Type B pancreatic cell (in vitro differentiated cells): ENCODE measurements at places on chromosomes 13 and 19. TPM values are rescaled to one million over a fixed set of nuclear protein-coding genes. Genes with fewer than 3 reads are reported as not detected.

The LYPD4 gene
- not detected in 2 replicates for total RNA-seq

The KANK3 gene
- 1.6 and 3.1 TPM in 2 replicates for total RNA-seq

The CLEC17A gene
- total RNA-seq, result not detected in 2 replicates

The PCDH17 gene
- 12.1 and 16.6 TPM in 2 replicates for total RNA-seq

The CBY2 gene
- not detected in 2 replicates for total RNA-seq

The LRRC4B gene
- 0.38 and 21.7 TPM in 2 replicates for total RNA-seq

The ZNF829 gene
- total RNA-seq, result 3.6 and 3.7 TPM in 2 replicates

The NLRP11 gene
- not detected in 2 replicates for total RNA-seq

The HSD17B14 gene
- total RNA-seq, result 9.4 and 12.9 TPM in 2 replicates

The TMEM190 gene
- total RNA-seq, result 2.6 and 2.8 TPM in 2 replicates

DNA sequence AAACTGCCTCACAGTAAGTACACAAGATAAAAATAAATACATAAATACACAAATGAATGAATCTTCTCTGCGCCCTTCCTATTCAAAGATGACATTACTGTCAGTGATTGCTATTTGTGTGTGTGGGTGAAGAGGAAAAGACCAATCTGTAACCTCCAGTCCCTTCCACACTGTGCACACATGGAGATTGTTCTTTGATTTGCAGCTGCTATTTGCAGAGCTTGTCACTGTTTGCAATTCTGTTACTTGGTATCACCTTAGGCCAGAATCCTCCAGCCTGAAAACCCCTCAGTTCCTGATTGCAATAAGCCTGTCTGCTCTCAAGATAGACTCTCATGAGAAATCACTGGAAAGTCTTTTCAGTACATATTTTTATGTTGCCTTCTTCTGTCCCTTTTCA, 1314.9 kb downstream of the PCDH9 start:
- no peak overlapping the region for H3K27ac ChIP-seq
- H3K4me3 ChIP-seq, result no peak overlapping the region

DNA sequence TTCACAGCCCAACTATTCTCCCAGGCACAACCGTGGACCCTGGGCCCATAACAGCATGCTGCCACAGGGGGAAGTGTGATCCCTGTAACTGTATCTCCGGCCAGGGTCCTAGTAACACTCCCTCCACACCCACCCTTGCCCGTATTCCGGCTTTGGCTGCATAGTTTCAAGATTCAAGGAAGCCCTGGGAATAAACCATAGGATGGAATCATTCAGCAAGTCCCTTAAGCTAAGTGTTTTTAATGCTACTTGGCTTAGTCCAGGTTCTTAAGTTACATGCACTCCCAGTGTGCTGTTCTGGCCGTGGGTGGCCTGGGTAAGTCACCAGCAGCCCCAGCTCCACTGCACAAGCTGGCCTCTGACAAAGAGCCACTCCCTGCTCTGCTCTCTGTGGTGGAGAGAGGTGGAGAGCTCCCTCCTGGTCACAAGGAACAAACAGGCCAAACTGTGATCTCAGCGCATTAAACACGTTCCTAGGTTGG, 532.4 kb upstream of the SGCG start:
- H3K27me3 ChIP-seq, result no peaks in the 10 kb centered on the region
- peaks cover 14% of the 10 kb centered on the region for H3K4me1 ChIP-seq
- peak overlapping the region; percentile 39 for H3K27ac ChIP-seq
- no peak for DNase-seq
- no peak overlapping the region for H3K4me3 ChIP-seq

GRCh38 chr13:20715330-20715712, 11.8 kb downstream of the IL17D start:
- H3K27ac ChIP-seq, result no peak overlapping the region
- DNase-seq, result no peak
- H3K36me3 ChIP-seq, result no peaks in the 10 kb centered on the region
- H3K4me3 ChIP-seq, result no peak overlapping the region
- peaks cover 14% of the 10 kb centered on the region for H3K4me1 ChIP-seq
- H3K27me3 ChIP-seq, result peaks cover 15% of the 10 kb centered on the region

DNA sequence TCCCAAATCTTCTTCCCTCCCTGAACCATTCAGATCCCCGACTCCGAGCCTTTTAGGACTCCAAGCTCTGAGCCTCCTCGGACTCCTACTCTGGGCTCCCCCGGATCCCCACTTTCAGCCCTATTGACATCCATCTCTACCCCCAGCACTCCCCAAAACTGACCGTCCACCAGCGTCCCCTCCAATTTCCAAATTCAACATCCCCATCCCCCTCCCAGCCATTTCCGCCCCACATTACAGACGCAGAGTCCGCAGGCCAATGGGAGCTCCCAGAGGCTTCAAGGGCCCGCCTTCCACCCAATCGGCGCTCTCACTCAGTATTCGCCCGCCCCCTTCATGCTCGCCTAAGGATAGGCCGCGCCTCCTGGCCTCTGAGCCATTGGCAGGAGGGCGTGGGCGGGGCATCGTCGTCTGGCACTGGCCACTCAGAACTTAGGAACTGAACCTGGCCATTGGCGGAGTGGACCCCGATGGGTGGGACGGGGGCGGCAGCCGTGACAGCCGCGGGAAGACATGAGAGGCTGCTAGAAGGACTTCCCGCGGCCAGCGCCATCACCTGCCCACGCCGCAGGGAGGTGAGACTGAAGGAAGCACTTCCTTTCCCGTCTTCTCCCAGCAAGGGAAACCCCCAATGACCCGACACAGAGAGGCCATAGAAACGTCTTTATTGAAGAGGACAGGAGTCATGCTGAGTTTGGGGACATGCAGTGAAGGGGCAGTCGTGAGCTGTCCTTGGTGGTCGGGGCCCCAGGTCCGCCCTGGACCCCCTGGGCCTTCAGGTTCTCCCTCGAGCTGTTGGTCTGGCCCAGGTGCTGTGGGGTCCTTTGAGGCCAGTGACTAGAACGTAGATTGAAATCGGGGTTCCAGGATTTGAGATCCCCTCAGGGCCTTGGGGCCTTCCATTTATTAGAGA, at the start of gene ALKBH6:
Gene ALKBH6 (minus strand): TSS at position 202 of the 913 bp plus-strand sequence. CDS start 816 bp downstream, outside the sequence.
- peak within 1 kb of the TSS; percentile 92 for H3K27ac ChIP-seq
- H3K36me3 ChIP-seq, result peaks cover 4% of the 10 kb centered on the region
- peaks cover 24% of the 10 kb centered on the region for H3K4me1 ChIP-seq
- H3K27me3 ChIP-seq, result no peaks in the 10 kb centered on the region
- peak; percentile 98 for DNase-seq

DNA sequence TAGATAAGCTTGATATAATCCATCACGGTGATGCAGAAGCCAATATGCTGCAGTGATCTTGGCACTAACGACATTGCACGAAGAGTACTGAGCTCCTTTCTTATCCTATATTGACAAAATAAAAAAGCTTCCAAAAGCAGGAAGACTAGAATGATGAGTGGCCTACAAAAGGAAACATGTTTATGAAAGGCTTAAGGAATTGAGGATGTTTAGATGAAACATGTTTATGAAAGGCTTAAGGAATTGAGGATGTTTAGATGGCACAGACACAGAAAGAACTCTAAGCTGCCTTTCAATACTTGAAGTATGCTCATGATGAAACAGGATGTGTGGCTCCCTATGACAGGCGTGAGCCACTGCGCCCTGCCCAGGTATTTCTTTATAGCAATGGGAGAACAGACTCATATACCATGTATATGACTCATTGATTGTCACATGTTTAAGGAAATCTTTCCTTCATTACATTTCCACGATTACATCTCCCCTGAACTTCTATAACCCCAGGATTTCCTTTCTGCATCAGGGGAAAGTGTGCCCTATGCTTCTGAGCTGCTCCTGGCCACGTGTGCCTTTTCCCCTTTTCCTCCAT, 690.8 kb upstream of the ARGLU1 start:
- peaks cover 10% of the 10 kb centered on the region for H3K27me3 ChIP-seq
- no peaks in the 10 kb centered on the region for H3K36me3 ChIP-seq
- H3K27ac ChIP-seq, result peak overlapping the region; percentile 49

DNA sequence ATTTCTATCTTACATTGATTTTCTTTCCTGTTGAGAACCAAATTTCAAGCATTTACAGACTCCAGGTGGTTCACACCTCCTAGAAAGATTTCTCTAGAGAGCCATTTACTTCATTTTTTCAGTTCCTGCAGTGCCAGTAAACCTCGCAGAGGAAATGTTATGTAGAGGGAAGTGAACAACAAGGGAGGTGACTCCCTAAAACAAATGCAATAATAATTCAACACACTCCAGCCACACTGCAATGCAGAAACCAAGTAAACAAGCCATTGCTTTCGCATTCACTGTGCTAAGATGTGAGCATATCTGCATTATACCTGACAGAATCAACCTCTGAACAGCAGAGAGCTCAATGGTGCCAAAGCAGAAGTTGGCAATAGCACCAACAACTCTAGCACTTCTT, 215.1 kb downstream of the RBM26 start:
- no peak overlapping the region for H3K4me3 ChIP-seq
- no peaks in the 10 kb centered on the region for H3K4me1 ChIP-seq
- H3K36me3 ChIP-seq, result no peaks in the 10 kb centered on the region
- no peak overlapping the region for H3K27ac ChIP-seq
- H3K27me3 ChIP-seq, result peaks cover 4% of the 10 kb centered on the region

DNA sequence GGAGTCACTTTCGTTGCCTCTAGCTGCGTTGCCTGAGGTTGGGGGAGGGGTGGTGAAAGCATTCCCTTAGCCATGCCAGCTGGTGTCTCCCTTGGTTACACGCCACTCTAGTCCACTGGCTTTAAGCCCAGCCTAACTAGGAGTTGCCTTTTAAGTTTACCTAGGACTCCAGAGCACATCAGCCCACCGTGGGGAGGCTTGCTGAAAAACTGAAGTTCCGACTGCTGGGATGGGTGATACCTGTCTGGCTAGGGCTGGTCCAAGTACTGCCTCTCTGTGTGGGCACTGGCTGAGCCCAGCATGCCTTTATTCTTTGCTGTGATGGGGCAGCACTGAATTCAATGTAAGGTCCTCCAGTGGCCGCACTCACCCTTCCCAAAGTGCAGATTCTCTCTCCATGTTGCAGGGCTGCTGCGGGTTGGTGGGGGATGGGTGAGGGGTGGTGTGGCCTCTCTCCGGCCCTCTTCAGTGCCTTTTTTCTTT, 11.8 kb upstream of the CEACAM1 start:
- DNase-seq, result peak; percentile 45
- H3K36me3 ChIP-seq, result no peaks in the 10 kb centered on the region
- H3K27me3 ChIP-seq, result no peaks in the 10 kb centered on the region
- H3K4me1 ChIP-seq, result no peaks in the 10 kb centered on the region

- H3K27me3 ChIP-seq, result no peaks in the 10 kb centered on the region
- no peak overlapping the region for H3K4me3 ChIP-seq
- no peaks in the 10 kb centered on the region for H3K36me3 ChIP-seq
- no peak for DNase-seq
- no peaks in the 10 kb centered on the region for H3K4me1 ChIP-seq
- no peak overlapping the region for H3K27ac ChIP-seq
Measured at GRCh38 chr13:91904005-91904404, 505.6 kb downstream of the GPC5 start.

GRCh38 chr13:106630650-106631049, 62.7 kb upstream of the ARGLU1 start:
- H3K27ac ChIP-seq, result no peak overlapping the region
- no peak for DNase-seq
- H3K36me3 ChIP-seq, result no peaks in the 10 kb centered on the region
- H3K4me3 ChIP-seq, result no peak overlapping the region
- H3K4me1 ChIP-seq, result peaks cover 23% of the 10 kb centered on the region
- peaks cover 21% of the 10 kb centered on the region for H3K27me3 ChIP-seq

GRCh38 chr19:12782174-12782423, 6.7 kb upstream of the HOOK2 start:
- peak overlapping the region; percentile 97 for H3K4me3 ChIP-seq
- H3K4me1 ChIP-seq, result peaks cover 20% of the 10 kb centered on the region
- H3K27me3 ChIP-seq, result peaks cover 5% of the 10 kb centered on the region
- peak overlapping the region; percentile 94 for H3K27ac ChIP-seq
- no peak for DNase-seq

DNA sequence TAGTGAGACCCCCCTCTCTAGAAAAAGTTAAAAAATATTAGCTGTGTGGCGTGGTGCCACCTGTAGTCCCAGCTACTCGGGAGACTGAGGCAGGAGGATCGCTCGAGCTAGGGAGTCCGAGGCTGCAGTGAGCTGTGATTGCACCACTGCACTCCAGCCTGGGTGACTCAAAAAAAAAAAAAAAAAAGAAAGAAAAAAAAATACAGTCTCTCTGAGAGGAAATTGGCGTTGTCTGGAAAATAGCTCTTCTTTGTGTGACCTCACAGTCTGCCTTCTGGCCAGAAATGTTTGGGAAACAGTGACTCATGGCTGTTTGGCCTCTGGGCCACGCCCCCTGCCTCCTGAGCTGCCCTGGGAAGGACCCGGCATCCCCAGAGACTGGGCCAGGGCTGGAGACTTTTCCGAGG, 10.7 kb downstream of the MARCHF2 start:
- peaks cover 11% of the 10 kb centered on the region for H3K4me1 ChIP-seq
- peak overlapping the region; percentile 70 for H3K27ac ChIP-seq
- H3K27me3 ChIP-seq, result no peaks in the 10 kb centered on the region
- DNase-seq, result no peak

- peak overlapping the region; percentile 50 for H3K27ac ChIP-seq
- H3K27me3 ChIP-seq, result peaks cover 37% of the 10 kb centered on the region
- H3K36me3 ChIP-seq, result no peaks in the 10 kb centered on the region
- peaks cover 25% of the 10 kb centered on the region for H3K4me1 ChIP-seq
Measured at GRCh38 chr19:50325310-50326100, 3.7 kb downstream of the KCNC3 start.

DNA sequence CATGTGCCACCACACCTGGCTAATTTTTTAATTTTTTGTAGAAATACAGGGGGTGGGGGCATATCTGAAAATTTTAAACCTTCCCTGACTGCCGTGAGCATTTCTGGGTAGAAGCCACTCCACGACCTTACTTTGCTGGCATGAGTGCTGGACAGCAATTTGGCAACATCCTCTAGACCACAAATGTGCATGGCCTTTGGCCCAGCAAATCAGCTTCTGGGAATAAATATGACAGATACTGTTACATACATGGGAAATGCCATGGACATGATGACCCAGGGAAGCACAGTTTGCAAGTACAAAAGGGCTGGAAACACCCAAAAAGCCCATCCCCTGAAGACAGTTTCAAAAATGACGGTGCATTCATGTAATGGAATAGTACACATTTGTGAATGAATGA, 3.2 kb upstream of the PVR start:
- no peak overlapping the region for H3K27ac ChIP-seq
- DNase-seq, result no peak
- peaks cover 6% of the 10 kb centered on the region for H3K4me1 ChIP-seq

DNA sequence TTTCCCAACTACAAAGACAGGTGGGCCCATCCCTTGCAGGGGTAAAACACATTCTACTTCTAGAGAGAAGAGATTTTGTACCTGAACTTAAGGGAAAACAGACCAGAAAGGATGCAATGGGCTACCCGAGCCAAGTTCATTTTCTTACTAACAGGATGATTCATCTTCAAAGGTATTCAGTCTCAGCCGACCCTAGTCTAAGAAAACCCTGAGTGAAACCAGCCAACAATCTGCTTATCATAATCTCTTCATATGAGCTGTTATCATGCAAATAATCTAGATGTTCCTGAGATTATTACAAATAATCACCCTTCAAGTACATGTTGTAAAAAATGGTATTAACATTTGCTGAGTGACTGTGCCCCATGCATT, 15.6 kb downstream of the PABPC3 start:
- no peaks in the 10 kb centered on the region for H3K36me3 ChIP-seq
- no peak for DNase-seq
- H3K4me1 ChIP-seq, result peaks cover 5% of the 10 kb centered on the region
- H3K27me3 ChIP-seq, result peaks cover 15% of the 10 kb centered on the region
- no peak overlapping the region for H3K27ac ChIP-seq
- no peak overlapping the region for H3K4me3 ChIP-seq

- H3K27me3 ChIP-seq, result no peaks in the 10 kb centered on the region
- no peak overlapping the region for H3K27ac ChIP-seq
- H3K36me3 ChIP-seq, result peaks cover 3% of the 10 kb centered on the region
Measured at GRCh38 chr13:23758798-23759527, 130.2 kb downstream of the MIPEP start.

GRCh38 chr13:89468081-89468480, 1796.9 kb downstream of the SLITRK5 start:
- no peak overlapping the region for H3K27ac ChIP-seq
- no peaks in the 10 kb centered on the region for H3K4me1 ChIP-seq
- no peak overlapping the region for H3K4me3 ChIP-seq
- no peaks in the 10 kb centered on the region for H3K27me3 ChIP-seq
- DNase-seq, result no peak
